ENCODE measurements at places on chromosomes 16 and 17.

DNA sequence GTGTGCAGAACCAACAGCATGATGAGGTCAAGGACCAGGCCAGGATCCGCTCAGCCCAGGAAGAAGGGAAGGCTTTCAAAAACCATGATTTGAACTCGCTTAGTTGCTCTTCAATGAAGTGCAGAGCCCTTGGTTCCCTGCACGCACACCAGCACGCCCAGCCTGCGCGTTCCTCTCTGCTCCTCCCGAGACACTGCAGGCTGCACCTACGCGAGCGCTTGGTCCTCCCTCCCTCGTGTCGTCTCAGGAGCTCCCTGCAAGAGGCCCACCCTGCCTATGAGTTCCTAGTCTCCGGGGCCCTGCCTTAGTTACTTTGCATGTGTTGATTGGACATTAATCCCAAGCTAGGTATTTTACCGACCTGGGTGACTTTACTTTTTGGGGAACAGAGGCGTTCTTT is 132.9 kb upstream of the TNRC6C start:
- DNase-seq: no peak

- DNase-seq: no peak
These were observed 19.7 kb downstream of the CIITA start for GRCh38 chr16:10896723-10897122.

- no peak for DNase-seq
These were observed 7.3 kb upstream of the TSPOAP1 start for GRCh38 chr17:58335779-58336455.

GRCh38 chr16:75792771-75793492 is 66.6 kb upstream of the CPHXL start:
- DNase-seq: no peak

- DNase-seq: peak; percentile 85
These were observed 5.3 kb upstream of the HS3ST6 start for GRCh38 chr16:1923299-1924034.

All from hepatocyte (in vitro differentiated cells).